ENCODE measurements at places on chromosomes 4 and X.

GRCh38 chrX:54237014-54237413 lies 54.0 kb upstream of the FAM120C start:
- DNase-seq = no peak

- no peak for DNase-seq
These were observed 386.6 kb upstream of the AADAT start for GRCh38 chr4:170476351-170476750.

DNA sequence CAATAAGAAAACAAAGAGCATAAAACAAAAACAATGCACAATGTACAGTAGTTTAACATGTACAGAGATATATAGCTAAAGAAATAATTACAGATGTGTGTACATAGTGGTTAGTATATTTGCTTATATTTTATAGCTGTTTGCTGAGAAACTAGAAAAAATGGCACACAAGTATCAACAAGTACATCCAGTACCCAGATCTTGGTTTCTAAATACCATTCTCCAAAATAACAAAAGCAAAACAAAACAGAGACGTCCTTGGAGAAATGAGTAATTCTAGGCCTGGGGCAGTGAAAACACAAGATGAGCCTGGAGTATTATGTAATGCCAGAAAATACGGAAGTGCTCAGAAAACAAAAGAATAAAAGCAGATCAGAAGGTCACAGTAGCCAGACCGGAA lies 189.6 kb downstream of the TMEM47 start:
- no peak for DNase-seq

- no peak for DNase-seq
These were observed 4.3 kb downstream of the DMD start for GRCh38 chrX:33207056-33207455.

DNA sequence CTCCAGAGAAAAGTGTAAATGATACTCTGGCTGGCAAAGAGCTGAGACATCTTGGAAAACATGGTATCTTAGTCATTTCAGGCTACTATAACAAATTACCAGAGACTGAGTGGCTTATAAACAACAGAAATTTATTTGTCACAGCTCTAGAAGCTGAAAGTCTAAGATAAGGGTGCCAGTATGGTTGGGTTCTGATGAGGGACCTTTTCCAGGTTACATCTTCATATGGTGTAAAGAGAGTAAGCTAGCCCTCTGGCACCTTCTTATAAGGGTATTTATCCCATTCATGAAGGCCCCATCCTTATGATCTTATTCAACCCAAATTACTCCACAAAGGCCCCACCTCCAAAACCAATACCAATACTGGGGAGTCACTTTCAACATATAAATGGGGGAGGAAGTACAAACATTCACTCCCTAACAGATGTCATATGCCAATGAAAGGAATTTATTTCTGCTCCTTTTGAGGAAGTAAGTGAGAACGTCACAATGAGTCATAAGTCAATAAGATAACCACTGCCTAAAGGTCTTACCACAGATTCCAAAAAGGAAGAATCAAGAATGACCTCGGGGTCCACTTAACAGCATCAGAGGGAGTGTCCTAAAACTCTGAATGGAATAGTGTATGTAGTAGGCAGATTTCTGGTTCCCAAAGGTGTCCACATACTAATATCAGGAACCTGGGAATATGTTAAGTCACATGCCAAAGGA lies 246.6 kb downstream of the OPHN1 start:
- no peak for DNase-seq

GRCh38 chr4:172708184-172708583 lies 460.4 kb upstream of the GALNT7 start:
- no peak for DNase-seq

GRCh38 chr4:8882239-8882638 lies 10.6 kb upstream of the HMX1 start:
- no peak for DNase-seq

GRCh38 chrX:63869506-63869905 lies 84.5 kb upstream of the ARHGEF9 start:
- no peak for DNase-seq

DNA sequence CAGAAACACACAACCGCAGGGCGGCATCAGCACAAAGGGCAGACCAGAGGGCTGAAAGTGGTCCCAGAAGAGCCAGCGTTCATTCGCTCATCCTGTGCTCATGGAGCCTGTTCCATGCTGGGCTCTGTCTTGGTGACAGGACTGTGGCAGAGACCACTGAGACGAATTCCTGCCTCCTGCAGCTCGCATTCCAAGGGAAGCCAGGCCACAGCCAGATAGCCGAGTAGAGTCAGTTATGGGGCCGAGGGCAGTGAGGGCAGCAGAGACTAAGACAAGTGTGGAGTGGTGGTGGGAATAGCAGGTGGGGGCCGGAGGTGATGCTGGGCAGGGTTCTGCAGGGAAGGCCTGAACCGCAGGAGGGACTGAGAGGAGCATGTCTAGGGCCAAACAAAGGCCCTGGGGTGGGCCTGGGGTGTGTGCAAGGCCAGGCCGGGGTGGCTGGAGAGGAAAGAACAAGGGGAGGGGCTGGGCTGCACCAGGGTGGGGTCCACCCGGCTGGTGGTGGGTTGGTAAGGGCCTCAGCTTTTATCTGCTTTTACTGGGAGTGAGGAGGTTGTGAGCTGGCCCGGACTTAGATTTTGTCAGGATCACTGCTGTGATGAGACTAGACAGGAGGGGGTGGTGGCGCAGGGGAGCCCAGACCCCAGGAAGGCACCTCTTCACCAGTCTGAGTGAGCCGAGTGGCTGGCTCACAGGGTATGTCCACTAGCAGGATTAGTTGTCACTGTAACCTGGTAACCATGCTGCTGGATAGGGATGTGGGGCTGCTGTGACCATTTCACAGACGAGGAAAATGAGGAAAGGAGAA lies 6.3 kb downstream of the PSAPL1 start:
- no peak for DNase-seq

GRCh38 chr4:74056114-74056857 lies 17.8 kb upstream of the CXCL3 start:
- no peak for DNase-seq

DNA sequence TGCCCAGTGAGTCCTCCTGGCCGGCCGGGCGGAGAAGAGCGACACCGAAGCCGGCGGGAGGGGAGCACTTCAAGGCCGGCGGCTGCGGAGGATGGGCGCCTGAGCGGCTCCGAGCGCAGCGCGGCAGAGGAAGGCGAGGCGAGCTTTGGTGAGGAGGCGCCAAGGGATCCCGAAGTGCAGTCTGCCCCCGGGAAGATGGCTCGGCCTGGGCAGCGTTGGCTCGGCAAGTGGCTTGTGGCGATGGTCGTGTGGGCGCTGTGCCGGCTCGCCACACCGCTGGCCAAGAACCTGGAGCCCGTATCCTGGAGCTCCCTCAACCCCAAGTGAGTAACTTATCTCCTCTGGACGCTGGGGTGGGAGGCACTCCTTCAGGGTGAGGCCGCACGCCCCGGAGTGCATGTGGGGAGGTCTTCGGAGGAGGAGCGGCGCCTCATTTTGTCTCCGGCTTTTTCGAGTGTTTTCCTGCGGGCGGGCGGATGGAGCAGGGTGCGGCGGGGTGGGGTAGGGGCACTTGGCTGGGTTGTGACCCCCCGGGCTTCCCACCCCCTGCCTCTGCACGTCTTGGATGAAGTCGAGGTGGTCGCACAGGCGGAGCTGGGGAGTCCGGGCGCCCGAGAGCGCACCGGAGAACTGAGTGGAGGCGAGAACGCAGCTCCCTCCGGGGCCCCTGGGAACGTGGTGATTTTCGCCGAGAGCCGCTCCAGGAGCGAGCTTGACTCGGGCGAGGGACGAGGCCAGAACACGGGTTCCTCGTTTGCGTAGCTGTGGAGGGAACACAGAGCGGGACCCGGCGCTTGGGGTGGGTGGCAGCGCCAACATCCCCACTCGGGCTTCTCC lies 979 bp downstream of the EFNB1 start:
- DNase-seq = no peak

All from AG04450 (cell line).